ENCODE measurements at places on chromosomes 3 and 15. TPM values are rescaled to one million over a fixed set of nuclear protein-coding genes. Genes with fewer than 3 reads are reported as not detected.

The TMEM62 gene
- 14.0 TPM for total RNA-seq

The BFSP2 gene
- not detected for total RNA-seq

The FBN1 gene
- total RNA-seq = 20.1 TPM

The LRTM1 gene
- not detected for total RNA-seq

The CKMT1B gene
- total RNA-seq = 0.37 TPM

GRCh38 chr3:113218681-113219045 lies 7.3 kb downstream of the BOC start:
- H3K27me3 ChIP-seq = no peaks in the 10 kb centered on the region
- no peak overlapping the region for H3K27ac ChIP-seq

GRCh38 chr15:85772668-85773067 lies 22.1 kb downstream of the KLHL25 start:
- no peak overlapping the region for H3K4me3 ChIP-seq
- no peak for DNase-seq
- H3K36me3 ChIP-seq = no peaks in the 10 kb centered on the region
- H3K27me3 ChIP-seq = no peaks in the 10 kb centered on the region
- peak overlapping the region; percentile 85 for H3K27ac ChIP-seq
- H3K4me1 ChIP-seq = peaks cover 29% of the 10 kb centered on the region

DNA sequence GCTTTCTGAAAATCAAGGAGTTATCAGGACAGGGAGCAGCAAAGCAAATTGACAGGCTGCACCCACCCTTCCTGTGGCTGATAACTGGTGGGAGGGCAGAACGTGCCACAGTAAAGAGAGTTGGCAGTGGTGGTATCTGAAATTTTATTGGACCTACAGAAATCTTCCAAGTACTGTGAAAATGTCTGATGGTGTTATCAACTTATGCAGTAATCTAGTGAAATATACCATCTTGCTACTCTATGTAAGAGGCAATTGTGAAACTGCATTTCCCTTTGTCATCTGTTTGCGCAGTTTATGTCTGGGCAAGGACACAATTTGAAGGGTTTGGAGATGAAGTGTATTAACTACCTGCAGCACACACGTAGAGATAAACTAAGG lies 1.5 kb downstream of the PLCL2 start:
- no peaks in the 10 kb centered on the region for H3K36me3 ChIP-seq
- peaks cover 10% of the 10 kb centered on the region for H3K4me1 ChIP-seq
- no peaks in the 10 kb centered on the region for H3K27me3 ChIP-seq
- peak overlapping the region; percentile 92 for H3K27ac ChIP-seq
- DNase-seq = no peak

- H3K27me3 ChIP-seq = no peaks in the 10 kb centered on the region
- DNase-seq = no peak
- H3K27ac ChIP-seq = no peak overlapping the region
- H3K4me1 ChIP-seq = no peaks in the 10 kb centered on the region
Measured at GRCh38 chr3:105927741-105928140, 58.9 kb upstream of the CBLB start.

- no peaks in the 10 kb centered on the region for H3K4me1 ChIP-seq
- H3K36me3 ChIP-seq = no peaks in the 10 kb centered on the region
- no peaks in the 10 kb centered on the region for H3K27me3 ChIP-seq
- DNase-seq = no peak
- no peak overlapping the region for H3K4me3 ChIP-seq
Measured at GRCh38 chr3:55673764-55674163, 186.7 kb upstream of the WNT5A start.

DNA sequence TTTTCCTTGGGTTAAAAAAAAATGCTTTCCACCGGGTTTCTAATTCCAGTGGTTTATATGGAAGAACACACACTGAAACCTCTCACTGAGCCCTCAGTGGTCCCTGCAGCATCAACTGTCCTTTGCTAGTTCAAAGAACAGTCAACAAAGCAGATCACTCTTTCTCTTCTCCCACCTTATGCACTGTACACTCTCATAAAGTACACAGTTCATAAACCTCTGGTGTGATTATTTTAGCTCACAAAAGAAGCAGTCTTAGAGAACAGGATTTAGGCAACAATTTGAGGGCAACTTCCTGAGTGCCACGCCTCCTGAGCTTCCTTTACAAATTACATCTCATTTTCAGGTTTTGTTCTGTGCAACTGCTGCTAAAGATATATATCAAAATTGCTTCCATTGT lies 728.4 kb upstream of the GOLIM4 start:
- DNase-seq = no peak
- no peak overlapping the region for H3K27ac ChIP-seq
- no peaks in the 10 kb centered on the region for H3K36me3 ChIP-seq
- no peaks in the 10 kb centered on the region for H3K27me3 ChIP-seq
- H3K4me3 ChIP-seq = no peak overlapping the region
- no peaks in the 10 kb centered on the region for H3K4me1 ChIP-seq

GRCh38 chr3:119810018-119810435 lies 28.1 kb downstream of the NR1I2 start:
- H3K4me1 ChIP-seq = peaks cover 3% of the 10 kb centered on the region
- no peak overlapping the region for H3K27ac ChIP-seq
- H3K36me3 ChIP-seq = peaks cover 50% of the 10 kb centered on the region
- no peak for DNase-seq
- peak overlapping the region; percentile 25 for H3K4me3 ChIP-seq

- H3K27ac ChIP-seq = no peak overlapping the region
- H3K4me1 ChIP-seq = peaks cover 12% of the 10 kb centered on the region
Measured at GRCh38 chr15:70062321-70062956, 35.3 kb downstream of the TLE3 start.

DNA sequence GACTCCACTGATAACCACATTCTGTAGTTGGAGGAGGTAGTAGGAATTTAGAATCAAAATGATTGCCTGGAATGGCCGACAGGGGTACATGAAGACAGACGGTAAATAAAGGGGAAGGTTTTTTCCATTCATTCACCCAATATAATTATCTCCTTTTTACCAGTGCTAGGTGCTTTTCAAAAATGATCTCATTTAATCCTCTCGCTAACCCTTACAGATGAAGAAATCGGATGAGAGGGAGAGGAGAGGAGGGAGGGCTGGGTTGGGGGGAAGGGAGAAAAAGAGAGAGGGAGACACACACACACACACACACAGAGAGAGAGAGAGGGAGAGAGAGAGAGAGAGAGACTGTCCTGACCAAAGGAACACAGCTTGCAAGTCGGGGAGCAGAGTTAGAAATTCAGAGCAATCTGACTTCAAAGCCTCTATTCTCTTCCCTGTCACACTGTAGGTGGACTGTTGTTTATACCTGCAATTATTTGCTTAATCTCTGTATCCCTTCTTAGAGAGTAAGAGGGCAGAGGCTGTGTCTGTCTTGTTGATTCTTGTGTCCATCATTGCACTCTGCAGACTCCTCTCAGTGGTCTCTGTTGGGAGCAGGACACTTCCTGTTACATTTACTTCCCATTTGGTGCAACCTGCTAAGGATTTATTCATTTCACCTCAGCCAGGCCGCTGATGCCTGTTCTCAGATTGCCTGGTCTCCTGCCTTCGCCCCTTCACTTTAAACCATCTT lies 18.7 kb upstream of the PAQR9 start:
- no peaks in the 10 kb centered on the region for H3K36me3 ChIP-seq
- peaks cover 21% of the 10 kb centered on the region for H3K4me1 ChIP-seq
- H3K4me3 ChIP-seq = no peak overlapping the region
- H3K27ac ChIP-seq = no peak overlapping the region
- no peak for DNase-seq

- no peak overlapping the region for H3K27ac ChIP-seq
- H3K27me3 ChIP-seq = peaks cover 2% of the 10 kb centered on the region
- DNase-seq = no peak
- H3K4me3 ChIP-seq = no peak overlapping the region
- no peaks in the 10 kb centered on the region for H3K36me3 ChIP-seq
- no peaks in the 10 kb centered on the region for H3K4me1 ChIP-seq
Measured at GRCh38 chr15:74146277-74146800, 16.0 kb downstream of the ISLR2 start.

- no peak for DNase-seq
- no peaks in the 10 kb centered on the region for H3K36me3 ChIP-seq
- H3K4me3 ChIP-seq = no peak overlapping the region
- no peaks in the 10 kb centered on the region for H3K27me3 ChIP-seq
Measured at GRCh38 chr3:181561139-181562031, 150.3 kb upstream of the SOX2 start.

Measured in liver (tissue), 10 donors.